Daoy (cell line): ENCODE measurements at places on chromosomes 6 and 20.

- peak; percentile 48 for DNase-seq
Measured at GRCh38 chr6:128208851-128209580, 308.2 kb upstream of the THEMIS start.

DNA sequence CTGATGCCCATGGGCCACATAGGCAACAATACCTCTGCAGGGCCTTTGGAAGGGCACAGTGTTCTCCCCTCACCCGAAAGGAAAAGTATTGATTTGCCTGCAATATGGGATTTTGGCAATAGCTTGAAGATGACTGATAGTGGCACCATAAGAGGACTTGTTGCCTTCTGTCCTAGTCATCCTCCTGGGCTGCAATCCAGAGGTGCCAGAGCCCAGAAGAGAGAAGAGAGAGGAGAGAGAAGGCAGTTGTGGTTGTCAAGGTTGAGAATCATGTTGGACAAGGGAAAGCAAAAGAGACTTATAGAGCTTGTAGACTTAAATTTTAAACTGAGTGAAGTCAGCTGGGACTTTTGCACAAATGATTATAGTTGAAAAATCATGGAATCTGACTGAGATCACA, 14.6 kb downstream of the HDGFL1 start:
- no peak for DNase-seq

DNA sequence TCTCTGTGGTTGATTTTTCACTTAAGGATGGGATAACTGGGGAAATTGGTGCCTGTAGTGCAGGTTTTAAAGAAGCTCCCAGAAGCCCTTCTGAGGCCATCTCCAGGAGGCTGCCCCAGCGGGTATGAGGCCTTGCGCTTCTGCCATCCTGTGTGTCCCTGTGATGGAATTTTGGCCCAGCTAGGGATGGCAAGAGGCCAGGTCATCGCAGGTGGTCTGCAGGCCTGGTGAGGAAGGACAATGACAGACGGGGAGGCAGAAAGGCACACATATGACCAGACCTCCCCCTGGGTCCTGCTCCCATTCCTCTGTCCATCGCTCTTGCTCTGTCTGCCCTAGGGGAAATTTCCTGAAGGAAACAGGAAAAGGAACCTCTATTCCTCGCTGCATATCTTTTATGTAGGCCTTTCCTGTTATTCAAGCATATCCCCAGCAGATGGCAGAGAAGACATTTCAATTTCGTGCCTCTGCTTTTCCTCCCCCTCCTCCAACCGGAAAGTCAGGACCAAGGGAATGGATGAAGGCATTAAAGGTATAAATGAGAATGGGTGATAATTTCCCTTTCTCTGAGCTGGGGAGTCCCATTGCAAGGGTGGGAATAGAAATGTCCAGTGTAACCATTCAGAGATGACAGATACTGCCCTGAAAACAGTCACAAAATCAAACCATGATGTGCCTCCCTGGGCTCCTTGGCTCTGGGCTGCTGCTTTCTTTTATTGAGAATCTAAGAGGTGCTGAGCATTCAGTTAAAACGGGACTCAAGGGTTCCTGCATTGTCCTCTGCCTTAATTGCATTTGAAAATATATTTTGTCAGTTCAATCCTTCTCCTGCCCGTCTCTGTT, 17.6 kb upstream of the HLA-F start:
- peak; percentile 66 for DNase-seq

DNA sequence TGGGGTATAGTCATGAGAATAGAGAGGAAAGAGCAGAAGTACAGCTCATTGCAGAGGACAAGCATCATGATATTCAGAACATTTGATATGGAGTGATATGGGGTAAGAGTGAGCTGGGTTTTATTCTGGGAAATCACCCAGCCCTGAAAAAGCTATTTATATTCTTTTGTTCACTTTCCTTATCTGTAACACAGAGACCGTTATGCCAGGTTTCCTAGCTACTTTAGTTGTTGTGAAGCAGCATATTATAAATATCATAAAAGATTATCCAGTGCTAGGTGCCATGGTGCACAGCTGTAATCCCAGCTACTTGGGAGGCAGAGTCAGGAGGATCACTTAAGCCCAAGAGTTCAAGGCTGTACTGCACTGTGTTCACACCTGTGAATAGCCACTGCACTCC, 9.8 kb upstream of the DEFB129 start:
- no peak for DNase-seq

GRCh38 chr6:155223646-155224451, 40.0 kb upstream of the CLDN20 start:
- peak; percentile 87 for DNase-seq

DNA sequence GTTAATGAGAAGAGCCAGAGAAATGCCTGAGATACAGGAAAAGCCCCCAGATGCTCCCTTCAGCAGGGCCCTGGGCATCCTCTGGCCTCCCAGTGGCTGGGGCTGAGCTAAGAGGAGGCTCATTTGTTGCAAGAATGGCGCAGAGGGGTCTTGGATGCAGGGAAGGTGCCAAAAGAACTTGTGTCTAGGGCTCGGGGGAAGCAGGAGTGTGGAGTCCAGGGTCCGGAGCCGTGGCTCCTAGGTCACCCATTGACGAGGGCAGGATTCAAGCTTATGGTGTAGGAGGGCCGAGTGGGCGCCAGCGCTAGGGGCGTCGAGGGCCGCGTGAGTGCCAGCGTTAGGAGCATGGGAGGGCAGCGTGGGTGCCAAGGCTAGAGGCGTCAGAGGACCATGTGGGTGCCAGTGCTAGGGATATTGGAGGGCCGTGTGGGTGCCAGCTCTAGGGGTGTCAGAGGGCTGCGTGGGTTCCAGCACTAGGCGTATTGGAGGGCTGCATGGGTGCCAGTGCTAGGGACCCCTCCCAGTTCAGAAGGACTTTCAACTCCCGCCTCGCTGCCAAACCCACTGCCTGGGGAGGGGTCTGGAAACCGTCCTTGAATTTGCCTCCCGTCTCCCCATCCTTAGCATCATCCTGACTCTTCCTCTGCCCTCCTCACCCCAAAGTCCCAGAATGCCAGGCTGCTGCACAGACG, 250.5 kb upstream of the AFDN start:
- DNase-seq: no peak

GRCh38 chr6:72552938-72553337, 68.9 kb upstream of the KCNQ5 start:
- DNase-seq: peak; percentile 60

DNA sequence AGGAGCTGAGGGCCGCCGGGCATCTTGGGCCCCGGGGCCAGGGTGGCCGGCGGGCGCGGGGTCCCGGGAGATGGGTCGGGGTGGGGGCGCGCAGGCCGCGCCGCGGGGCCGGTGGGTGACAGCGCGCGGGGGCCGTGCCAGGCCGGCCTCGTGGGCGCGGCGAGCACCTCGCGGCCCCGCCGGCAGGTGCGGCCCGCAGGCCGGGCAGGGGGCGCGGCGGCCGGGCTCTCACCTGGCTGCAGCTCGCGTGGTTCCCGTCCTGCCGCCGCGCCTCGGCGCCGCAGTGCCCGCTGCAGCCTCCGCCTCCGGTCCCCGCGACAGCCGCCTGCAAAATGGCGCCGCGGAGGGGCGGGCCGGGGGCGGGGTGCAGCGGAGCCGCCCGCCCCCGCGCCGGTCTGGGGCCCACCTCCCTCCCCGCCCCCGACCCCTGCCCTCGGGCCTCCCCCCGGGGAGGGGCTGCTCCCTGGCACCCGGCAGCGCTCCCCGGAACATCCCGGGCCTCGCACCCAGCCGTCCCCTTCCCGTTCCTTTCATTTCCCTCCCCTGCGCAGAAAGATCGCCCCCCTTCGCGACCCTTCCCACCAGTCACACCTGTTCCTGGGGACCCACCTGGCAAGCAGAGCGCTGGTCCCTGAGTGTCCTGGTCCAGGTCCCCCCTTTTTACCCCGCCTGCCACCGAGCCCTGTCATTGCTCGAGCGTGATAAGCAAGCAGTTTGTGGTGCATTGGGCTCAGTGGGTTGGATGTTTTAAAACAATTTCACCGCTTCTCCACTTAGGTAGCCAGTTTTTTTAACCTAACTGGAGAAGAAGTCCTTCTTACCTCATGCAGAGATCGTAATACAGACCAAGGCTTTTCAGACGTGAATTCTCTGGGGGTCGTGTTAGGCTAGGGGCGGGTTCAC, at the start of gene SLC23A2:
SLC23A2 (minus strand) TSS at position 337 of the 903 bp plus-strand sequence. CDS start 68,948 bp downstream, outside the sequence.
- DNase-seq: peak; percentile 43

- DNase-seq: no peak
Measured at GRCh38 chr20:24149175-24149574, 160.6 kb upstream of the GGTLC1 start.

GRCh38 chr6:116371120-116371917, 572 bp downstream of the DSE start:
- DNase-seq: peak; percentile 92

DNA sequence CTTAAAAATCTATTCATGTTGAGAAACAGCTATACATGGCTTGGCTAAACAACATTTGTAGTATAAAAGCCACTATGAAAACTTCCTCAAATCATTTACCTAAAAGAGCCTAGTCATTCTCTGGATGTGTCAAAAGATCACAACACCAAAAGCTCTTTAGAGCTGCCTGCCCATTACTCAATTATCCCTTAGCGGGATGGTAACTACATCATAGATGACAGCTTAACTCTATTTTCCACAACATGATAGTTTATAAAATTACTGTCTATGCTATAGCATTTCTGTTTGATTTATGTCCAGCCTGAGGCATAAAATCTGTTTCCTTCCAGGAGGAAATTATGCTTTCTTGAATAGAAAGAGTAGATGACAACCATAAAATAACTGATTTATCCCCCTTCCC, 777.6 kb upstream of the HS3ST5 start:
- no peak for DNase-seq

GRCh38 chr6:24439858-24440539, 37.3 kb downstream of the MRS2 start:
- no peak for DNase-seq

GRCh38 chr20:17698384-17698783, 1.4 kb upstream of the BANF2 start:
- no peak for DNase-seq

- no peak for DNase-seq
Measured at GRCh38 chr6:141594874-141595273, 537.9 kb upstream of the GJE1 start.

DNA sequence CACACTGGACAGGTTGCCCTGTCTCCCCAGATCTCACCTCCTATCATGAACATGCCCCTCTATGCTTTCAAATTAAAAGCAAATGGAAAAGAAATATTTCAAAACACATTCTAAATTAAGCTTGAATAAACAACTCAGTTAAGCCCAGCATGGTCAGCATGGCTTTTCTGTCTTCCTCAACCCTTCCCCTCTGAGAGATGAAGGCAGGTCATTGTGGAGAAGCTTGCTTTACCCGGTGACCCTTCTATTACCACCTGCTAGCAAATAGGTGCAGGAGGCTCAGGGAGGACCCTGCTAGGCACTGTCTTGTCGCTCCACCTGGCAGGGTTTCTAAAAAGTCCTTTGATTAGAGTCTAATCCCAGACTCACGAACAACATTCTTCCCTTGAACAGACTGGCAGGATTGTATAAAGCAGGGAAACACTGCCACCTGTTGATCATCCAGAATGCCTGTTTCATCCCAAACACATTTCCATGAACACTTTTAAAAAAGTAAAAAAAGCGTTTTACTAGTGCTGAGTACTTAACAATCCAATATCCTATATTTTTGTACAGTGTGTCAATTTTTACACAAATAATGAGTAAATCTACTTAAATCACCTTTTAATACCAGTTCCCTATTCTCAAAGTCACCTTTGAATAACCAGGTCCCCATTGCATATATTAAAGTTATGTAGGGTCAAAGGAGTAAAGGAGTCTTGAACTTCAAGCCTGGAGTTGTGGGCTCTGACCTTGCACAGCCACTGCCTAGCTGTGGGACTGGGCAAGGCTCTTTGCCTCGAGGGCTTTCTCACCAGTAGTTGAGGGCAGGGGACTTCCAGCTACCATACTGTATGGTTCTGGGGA, 75.5 kb downstream of the GPR6 start:
- DNase-seq: peak; percentile 49

GRCh38 chr6:156778454-156779205, 1.5 kb downstream of the ARID1B start:
- peak; percentile 78 for DNase-seq

GRCh38 chr6:129189266-129189665, 306.3 kb downstream of the LAMA2 start:
- DNase-seq: no peak

- DNase-seq: no peak
Measured at GRCh38 chr20:5550733-5551529, 199.3 kb upstream of the SHLD1 start.

GRCh38 chr6:83071707-83072106, 4.2 kb downstream of the DOP1A start:
- no peak for DNase-seq

DNA sequence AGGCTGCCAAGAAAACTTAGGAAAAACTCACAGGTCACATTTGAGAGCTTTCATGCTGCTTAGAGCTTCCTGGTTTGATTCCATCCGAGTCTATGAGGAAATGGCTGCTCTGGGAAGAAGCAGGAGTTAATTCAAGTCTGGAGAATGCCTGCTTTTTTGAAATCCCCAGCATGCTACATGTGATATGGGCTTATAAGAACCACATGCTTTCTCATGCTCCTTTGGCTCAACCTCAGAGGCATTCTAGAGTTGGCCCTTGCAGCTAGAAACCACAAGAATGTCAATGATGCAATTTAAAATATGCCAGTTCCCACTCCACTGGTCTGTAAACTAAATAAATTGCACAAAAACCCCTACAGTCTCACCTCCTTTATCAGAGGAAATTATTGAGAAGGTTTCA, 142.9 kb upstream of the OLIG3 start:
- DNase-seq: peak; percentile 89

- peak; percentile 61 for DNase-seq
Measured at GRCh38 chr6:2738373-2738979, 12.2 kb downstream of the MYLK4 start.

GRCh38 chr6:19538096-19538495, 299.1 kb upstream of the ID4 start:
- no peak for DNase-seq

DNA sequence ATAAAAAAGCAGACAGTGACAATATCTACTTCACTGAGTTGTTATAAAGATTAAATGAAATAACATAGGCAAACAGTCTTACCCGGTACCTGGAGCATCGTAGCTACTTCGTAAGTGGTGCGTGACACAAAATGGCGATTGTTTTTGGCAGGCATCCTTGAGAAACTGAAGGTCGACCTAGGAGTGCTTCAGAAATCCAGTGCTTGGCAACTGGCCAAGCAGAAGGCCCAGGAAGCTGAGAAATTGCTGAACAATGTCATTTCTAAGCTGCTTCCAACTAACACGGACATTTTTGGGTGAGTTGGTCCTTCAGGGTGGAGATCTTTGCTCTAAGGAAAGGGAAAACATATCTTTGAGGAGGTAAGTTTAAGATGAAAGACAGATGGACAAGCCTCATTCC, 4.8 kb downstream of the BPIFA2 start:
- DNase-seq: no peak

DNA sequence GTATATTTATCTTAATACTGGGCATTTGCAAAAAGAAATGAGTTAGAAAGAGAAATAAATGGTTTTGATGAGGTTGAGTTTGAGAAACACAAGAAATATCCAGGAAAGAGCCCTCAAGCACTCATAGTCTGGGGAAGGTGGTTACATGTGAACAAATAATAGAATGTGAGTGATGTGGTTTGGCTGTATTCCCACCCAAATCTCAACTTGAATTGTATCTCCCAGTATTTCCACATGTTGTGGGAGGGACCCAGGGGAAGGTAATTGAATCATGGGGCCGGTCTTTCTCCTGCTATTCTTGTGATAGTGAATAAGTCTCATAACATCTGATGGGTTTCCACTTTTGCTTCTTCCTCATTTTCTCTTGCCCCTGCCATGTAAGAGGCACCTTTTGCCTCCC, 334.1 kb downstream of the COL12A1 start:
- no peak for DNase-seq

- peak; percentile 38 for DNase-seq
Measured at GRCh38 chr20:32028647-32029372, 18.6 kb downstream of the CCM2L start.

GRCh38 chr6:51654647-51655046, 432.8 kb downstream of the PKHD1 start:
- no peak for DNase-seq
